ENCODE measurements at places on chromosomes 2 and 18.
A peak's percentile ranks its signal among the peaks of the same experiment; 100 is the strongest.

- no peak for DNase-seq
Observed at GRCh38 chr2:240136671-240137292, 677 bp upstream of the COPS9 start.

DNA sequence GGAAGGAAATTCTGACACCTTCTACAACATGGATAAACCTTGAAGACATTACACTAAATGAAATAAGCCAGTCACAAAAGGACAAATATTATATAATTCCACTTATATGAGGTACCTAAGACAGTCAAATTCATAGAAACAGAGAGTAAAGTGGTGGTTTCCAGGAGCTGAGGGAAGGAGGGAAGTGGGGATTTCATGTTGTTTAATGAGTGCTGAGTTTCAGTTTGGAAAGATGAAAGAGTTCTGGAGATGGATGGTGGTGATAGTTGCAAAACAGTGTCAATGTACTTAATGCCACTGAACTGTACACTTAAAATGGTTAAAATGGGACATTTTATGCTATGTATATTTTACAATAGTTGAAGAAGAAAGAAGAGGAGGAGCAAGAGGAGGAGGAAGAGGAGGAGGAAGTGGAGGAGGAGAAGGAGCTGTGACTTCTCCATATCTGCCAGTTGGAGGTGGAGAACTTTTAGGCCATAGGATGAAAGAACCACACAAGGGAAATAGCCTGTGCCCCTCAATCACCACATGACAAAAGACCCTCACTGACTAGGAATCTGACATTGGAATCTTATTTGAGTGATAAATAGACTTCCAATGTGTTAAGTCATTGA lies 55.3 kb upstream of the LGALSL start:
- DNase-seq = no peak

- peak; percentile 16 for DNase-seq
Observed at GRCh38 chr2:231464576-231465540, 574 bp upstream of the NCL start.

GRCh38 chr2:189440947-189441708 lies at the start of gene WDR75:
TSS of gene WDR75 (plus strand) at chr2:189441474. CDS start at chr2:189441493, 19 bp downstream.
- DNase-seq = peak; percentile 90

DNA sequence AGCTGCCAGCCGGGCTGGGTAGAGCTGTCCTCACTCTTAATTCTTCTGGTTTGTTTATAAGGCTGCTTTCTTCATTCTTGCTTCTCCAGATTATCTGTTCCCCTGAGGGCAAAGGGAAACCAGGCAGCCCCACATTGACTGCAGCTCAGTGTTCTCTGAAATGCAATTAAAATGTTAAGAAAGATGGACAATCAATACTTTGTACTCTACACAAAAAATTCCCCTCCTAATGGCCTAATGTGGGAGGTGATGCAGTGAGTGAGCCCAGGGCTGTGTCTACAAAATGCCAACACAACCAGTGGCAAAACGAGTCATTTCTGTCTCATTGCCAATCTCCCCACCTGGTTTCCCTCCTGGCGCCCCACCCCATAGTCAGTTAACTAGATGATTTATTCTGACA lies 541.7 kb upstream of the RAB6C start:
- DNase-seq = no peak

DNA sequence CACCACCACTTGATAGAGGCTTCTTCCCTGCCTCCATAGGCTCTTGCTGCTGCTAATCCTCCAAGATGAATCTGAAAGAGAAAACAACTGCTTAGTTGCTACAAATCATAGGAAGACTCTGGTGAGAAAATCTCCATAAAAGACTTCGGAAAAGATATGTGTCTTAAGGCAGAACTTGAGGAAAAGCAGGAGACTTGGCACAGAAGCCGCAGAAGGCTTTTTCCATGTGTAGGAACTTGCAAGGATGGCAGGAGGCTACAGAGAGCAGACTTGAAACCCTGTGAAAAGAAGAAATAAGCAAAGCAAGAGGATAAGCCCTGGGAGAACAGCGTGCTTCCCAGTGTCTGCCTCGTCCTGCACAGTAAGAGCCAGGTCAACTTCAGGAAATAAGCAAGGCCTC lies 128.2 kb upstream of the NDUFV2 start:
- no peak for DNase-seq

GRCh38 chr18:76619621-76620315 lies 124.7 kb upstream of the ZNF516 start:
- DNase-seq = no peak

All from CD4-positive, alpha-beta T cell treated with Interferon gamma for 1 hour (primary cell).